ENCODE measurements at places on chromosomes 12 and 14.

GRCh38 chr14:97854918-97855317, 1057.7 kb downstream of the VRK1 start:
- no peak for DNase-seq

- no peak for DNase-seq
Measured at GRCh38 chr12:121240062-121240420, 30.1 kb downstream of the P2RX4 start.

- DNase-seq, result peak; percentile 71
Measured at GRCh38 chr12:122860040-122860853, 25.0 kb downstream of the HIP1R start.

DNA sequence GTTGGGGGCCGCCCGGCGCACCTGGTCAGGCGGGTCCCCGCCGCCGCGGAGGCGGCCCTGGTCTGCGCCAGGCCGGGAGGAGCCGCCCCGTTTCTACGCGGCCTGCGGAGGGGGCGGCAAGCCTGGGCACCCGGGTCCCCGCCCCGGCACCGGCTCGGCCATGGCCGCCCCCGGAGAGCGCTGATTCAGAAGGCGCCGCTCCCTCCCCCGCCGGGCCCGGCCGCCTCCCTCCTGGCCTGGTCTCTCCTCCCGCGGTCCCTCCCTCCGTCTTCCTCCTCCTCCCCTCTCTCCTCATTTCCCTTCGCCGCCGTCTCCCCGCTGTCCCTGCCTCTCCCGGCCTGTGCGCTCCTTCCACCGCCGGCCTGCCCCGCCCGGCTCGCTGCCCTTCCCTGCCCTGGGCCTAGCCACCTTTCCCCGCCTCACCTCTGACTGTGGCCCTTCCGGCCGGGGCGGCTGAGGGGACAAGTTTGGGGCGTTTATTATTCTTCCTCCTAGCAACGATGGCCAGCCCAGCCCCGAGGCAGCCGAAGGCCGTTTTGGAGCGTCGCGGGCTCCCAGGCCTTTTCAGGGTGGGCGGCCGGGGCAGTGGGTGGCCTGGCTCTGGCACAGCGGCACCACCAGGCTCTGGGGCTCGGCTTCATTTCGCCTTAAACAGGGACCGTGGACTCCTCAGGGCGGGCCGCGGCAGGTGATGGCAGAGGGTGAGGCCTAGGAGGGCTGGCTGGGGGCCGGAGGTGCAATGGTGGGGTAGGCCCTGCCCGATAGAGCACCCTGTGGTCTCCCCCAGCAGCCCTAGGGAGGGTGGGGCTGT, 768 bp downstream of the CEP170B start:
- peak; percentile 75 for DNase-seq

- DNase-seq, result peak; percentile 77
Measured at GRCh38 chr14:99531251-99532096, 50.3 kb downstream of the CCNK start.

GRCh38 chr12:52632656-52633055, 14.3 kb upstream of the KRT73 start:
- DNase-seq, result no peak

DNA sequence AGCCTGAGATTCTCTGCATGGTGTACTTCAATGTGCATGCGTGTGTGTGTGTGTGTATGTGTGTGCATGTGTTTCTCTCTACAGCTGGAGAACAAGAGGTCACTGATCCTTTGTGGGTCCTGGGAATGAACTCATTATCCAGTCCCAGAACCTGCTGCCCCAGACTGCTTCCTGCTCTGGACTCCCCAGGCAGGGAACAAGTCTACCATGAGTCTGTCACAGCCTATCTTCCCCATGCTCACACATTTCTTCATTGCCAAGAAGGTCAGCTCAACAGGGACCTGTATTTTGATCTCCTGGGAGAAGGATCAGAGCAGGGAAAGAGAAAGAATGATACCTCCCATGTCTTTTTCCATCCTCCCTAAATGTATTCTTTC, 2.9 kb upstream of the AGAP2 start:
- no peak for DNase-seq

GRCh38 chr14:102220031-102220430, 80.3 kb downstream of the WDR20 start:
- no peak for DNase-seq

DNA sequence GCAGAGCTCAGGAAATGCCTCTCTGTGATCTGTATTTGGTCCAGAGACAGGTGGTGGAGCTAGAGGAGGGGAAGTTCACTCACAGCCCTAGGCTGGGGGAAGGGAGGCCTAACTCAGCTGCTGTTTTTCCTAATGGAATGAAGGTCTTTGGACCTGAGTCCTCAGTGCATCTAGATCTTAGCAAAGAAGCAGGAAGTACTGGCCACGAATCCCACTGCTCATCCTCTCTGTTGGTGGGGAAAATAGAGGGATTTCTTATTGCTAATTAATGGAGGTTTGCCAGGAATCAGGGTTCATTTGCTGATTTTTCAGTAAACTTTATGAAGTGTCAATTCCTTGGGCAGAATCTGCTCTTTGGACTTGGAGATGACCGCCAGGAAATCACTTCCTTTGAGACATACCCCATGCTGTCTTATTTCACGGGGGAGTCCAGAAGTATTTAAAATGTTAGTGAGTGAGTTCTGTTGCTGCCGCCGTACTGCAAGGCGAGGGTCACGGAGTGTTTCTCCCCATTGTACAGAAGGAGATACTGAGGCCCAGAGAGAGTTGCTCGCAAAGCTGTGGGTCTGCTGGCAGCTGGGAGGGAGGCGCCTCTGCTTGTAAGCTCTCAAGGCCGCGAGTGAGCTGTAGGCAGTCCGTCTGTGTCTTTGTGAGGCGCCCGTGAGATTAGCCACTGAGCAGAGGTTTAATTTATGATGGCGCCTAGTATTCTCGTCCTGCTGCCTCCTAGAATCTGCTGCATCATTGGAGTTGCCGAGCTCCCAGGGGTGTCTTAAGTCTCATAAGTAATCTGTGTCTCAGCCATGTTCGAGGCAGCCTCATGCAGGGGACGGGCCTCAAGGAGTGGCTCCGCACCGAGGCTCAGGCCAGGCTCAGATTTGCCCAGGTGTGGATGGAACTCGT, 88.2 kb downstream of the TSPAN9 start:
- no peak for DNase-seq

DNA sequence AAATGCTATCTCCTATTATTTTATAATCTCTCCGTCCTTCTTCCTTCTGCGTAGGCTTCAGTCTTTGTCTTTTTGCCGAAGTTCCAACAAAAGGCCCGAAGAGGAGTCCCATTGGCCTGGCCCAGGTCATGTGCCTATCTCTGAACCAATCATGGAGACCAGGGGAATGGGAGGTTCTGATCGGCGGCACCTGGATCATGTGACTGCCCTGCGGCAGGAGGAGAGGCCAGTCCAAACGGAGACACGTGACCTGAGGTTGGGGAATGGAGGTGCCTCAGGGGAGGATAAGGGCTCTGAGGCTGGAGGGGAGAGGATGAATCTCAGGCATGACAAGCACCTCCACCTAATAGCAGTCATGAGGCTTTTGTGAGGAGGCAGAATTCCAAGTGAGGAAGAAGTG, 86.0 kb downstream of the AACS start:
- DNase-seq, result no peak

GRCh38 chr14:83909507-83909906, 1620.4 kb upstream of the FLRT2 start:
- no peak for DNase-seq

DNA sequence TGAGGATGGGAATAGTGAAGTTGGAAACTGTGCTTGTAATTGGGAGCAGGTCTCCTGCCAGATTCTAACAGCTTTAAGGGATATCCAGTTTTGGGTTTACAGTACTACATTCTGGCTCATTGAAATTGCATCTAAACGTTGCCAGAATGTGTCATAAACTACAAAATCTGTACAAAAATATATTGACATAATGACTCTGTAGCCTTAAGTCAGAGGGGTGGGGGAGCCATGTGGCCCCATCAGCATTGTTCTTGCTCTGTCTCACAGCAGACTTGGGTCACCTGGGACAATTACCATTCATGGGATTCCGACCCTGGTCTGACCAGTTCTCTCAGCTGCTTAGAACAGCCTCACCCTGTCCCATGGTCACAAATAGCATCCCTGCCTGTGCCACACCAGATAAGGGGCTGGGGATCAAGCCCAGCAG, 43.3 kb upstream of the MED13L start:
- DNase-seq, result peak; percentile 40

GRCh38 chr12:21828136-21828775, 53.8 kb upstream of the KCNJ8 start:
- peak; percentile 48 for DNase-seq

DNA sequence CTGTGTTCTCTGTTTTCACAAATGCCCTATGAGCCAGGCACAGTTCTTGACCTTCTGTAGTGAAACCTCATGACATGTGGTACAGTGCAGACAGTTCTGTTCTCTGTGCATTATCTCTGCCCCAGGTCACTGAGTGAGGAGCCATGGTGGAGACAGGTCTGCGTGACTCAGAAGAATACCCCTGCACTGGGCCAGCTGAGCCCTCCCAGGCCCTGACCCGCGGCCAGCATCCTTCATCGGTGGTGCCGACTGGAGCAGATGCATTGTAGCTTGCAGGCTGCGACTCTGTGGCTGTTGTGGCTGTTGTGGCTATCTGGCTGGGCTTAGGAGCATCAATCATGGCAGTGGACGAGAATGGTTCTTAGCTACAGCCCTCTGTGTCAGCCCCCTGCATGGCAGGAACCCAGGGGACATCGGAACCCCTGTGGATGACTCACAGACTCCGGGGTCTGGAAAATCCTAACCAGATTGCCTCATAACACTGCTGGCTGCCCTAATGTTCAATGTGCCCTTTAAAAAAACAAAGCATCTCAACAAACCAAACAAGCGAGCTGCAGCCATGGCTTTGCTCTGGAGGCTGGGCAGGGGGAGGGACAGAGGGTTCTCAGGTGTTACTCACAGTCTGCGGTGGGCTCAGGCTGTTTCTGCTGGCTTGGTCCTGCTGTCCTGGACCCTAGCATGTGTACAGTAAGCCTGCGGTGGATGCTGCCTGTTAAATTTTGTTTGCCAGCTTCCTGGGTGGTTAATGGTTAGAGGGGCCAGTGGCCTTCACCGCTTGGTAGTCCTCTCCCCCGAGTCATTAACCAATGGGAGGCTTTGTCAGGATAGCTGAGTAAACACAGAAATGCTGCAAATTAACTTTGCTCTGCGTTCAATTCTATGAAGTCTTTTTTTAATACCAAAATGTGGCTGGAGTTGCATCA, at the start of gene SERPINA6:
TSS of gene SERPINA6 (minus strand) at position 689 of the 923 bp plus-strand sequence. CDS start 8,688 bp downstream, outside the sequence.
- DNase-seq, result no peak

DNA sequence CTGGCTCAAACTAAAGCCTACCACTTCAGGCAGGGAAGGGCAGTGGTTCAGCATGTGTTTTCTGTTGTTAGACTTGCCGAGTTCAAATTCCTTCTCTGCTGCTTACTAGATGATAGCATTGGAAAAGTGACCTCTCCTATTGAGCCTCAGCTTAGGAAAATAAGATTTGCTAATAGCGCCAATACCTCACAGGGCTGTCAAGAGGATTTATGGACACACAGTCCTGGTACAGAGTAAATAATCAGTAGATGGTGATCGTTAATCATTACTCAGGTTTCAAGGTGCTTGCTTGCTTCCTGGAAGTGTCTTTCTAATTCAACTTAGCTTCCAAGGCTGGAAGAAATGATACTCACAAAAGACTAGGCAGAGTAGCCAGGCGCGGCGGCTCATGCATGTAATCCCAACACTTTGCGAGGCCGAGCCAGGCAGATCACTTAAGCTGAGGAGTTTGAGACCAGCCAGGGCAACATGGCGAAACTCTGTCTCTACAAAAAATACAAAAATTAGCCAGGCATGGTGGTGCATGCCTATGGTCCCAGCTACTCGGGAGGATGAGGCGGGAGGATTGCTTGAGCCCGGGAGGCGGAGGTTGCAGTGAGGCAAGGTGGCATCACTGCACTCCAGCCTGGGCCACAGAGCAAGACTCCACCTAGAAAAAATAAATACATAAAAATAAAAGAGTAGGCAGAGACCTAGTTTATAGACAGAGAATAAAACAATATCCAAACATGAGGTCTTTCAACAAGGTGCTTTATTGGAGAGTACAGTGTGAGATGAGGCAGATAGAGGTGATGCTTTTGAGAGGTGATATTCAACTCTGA, 6.0 kb downstream of the PLA2G1B start:
- no peak for DNase-seq

GRCh38 chr14:23624830-23625404, 11.2 kb upstream of the DHRS2 start:
- no peak for DNase-seq

DNA sequence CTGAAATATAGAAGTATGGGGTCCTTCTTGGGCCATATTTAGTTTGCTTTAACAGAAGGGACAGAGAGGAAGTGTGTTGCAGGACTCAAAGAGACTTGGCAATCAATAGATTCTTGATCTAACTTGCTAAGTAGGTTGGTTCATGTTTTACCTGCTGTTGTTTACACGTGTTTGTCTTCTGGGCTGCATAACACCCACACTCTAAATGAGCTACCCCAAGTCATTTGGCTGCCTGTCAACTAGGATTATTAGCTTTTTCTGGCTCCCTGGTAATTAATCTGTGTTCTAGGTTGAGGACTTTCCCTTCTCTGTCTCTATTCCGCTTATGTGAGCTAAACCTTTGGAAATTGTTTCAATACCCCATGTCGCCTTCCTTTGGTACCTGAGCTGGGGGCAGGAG, 10.1 kb upstream of the TBPL2 start:
- no peak for DNase-seq

DNA sequence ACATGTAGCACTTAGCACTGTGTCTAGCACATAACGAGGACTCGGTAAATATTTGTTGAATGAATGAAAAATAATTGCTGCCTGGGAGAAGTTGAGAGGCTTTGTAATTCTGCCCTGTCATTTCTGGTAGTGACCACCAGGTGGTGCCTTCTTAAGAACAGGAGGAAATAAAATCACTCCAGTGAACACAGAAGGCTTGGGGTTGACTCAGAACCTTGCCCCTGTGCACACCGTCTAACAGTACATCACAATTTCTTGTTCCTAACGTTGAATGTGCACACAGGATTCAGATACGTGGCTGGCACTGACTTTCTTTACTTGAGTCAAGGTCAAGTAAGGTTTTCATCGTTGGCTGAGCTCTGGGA, 91.8 kb downstream of the RGS6 start:
- peak; percentile 2 for DNase-seq

- DNase-seq, result peak; percentile 88
Measured at GRCh38 chr14:33692762-33693161, 258.1 kb downstream of the EGLN3 start.

- DNase-seq, result no peak
Measured at GRCh38 chr12:43812057-43812456, 5.9 kb upstream of the TWF1 start.

GRCh38 chr12:115898670-115899069, 378.8 kb downstream of the MED13L start:
- peak; percentile 3 for DNase-seq

- no peak for DNase-seq
Measured at GRCh38 chr12:92676710-92677109, 26.1 kb upstream of the PLEKHG7 start.

- DNase-seq, result no peak
Measured at GRCh38 chr14:104966261-104966865, 11.8 kb downstream of the AHNAK2 start.

GRCh38 chr12:18145924-18146323, 55.9 kb upstream of the RERGL start:
- no peak for DNase-seq

- peak; percentile 7 for DNase-seq
Measured at GRCh38 chr12:107891967-107892366, 117.5 kb downstream of the ASCL4 start.

Data from AG10803 (cell line).